ENCODE measurements at places on chromosomes 4 and X.

- DNase-seq = no peak
These were observed 904.1 kb upstream of the EPHA5 start for GRCh38 chr4:66574145-66574978.

DNA sequence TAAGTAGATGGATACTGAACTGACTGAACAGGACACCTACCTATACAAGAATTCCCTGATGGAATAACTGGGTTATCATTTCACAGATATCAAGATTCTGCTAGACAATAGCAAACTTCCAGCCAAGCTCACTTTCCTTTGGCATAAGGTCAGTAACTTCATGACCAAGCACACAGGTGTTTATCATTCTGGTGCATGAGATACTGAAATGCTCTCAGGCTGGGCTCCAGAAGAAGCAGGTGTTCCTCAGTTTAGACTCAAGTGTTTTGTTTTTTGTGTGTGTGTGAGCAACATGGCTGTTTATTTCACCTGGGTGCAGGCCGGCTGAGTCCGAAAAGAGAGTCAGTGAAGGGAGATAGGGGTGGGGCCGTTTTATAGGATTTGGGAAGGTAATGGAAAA is 201.5 kb upstream of the SPOCK3 start:
- DNase-seq = no peak

- DNase-seq = no peak
These were observed 8.2 kb downstream of the GSX2 start for GRCh38 chr4:54107951-54108748.

- peak; percentile 7 for DNase-seq
These were observed 2183.9 kb upstream of the TENM3 start for GRCh38 chr4:180059216-180059881.

DNA sequence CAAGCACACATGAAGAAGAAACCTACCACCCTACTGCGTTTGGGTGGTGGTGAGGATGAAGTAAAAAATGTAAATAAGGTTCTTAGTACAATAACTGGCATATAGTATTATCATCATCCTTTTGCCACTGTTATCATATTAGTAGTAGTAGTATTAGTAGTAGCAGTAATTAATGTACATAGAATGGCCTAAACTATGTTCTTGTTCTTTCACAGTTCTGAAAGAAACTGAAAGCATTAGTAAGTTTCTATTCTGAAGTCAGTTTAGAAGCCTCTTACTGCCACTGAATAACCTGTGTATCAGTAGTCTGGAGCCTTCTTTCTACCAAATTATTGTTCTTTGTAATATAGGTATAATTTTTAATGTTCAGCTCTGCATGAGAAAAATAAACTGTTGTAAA is 21.0 kb downstream of the COL4A6 start:
- DNase-seq = no peak

- DNase-seq = peak; percentile 26
These were observed 444 bp downstream of the FREM3 start for GRCh38 chr4:143700046-143700415.

DNA sequence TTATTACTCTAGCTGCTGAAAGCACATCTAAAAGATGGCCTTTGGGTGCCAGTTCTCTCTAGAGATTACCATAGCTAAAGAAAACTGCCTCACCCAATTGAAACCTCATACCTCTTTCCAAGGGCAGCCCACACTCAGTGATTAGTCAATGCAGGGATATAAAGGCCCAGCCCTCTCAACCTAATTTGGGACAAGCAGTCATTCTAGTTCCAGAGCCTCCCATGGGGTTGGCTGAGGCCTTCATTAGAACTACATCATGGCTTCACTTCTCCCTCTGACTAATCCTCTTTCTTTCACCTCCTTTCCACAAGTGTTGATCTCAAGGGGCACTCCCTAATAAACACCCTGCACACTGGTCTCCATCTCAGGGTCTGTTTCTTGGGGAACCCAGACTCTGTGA is 38.5 kb upstream of the C1GALT1C1 start:
- no peak for DNase-seq

DNA sequence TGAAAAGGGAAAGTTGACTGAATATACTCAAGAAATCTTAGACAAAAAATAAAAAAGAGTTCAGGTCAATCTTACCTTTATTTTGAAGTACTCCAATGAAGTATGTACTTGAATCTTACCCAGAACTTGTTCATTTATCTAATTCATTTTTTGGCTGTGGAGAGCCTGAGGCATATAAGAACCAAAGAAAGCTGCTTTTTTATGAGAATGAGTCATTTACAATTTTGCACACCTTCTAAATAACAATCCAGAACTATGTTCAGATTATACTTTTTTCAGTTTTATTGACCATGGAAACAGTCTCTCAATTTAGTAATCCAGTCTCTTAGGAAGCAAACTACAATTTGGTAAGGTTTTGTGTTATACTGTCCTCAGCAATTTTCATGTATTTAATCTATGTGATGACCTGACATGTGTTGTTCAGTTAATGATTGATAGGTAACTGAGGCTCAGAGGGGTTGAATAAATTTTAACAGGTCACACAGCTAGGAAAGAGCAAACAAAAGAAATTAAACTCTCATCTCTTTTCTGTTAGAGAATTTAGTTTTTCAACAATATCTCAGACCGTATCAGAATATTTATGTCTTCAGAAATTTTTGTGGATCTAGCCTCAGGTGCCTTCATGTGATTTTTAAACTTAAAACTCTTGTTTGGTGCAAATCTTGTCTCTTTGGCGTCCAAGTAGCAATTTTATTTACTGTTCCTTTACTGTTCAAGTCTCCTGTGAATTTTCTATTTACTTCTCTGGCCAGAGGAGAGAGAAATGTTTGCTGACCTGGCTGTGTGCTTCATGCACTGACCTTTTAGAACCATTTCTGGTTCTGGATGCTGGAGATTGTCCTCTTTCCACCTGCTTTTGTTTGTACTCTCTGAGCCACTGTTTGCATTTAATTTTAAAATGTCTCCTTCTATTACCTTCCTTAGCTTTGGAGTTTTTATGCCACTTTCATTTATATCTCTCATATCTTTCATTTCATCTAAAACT is 1453.4 kb downstream of the STIM2 start:
- DNase-seq = no peak

DNA sequence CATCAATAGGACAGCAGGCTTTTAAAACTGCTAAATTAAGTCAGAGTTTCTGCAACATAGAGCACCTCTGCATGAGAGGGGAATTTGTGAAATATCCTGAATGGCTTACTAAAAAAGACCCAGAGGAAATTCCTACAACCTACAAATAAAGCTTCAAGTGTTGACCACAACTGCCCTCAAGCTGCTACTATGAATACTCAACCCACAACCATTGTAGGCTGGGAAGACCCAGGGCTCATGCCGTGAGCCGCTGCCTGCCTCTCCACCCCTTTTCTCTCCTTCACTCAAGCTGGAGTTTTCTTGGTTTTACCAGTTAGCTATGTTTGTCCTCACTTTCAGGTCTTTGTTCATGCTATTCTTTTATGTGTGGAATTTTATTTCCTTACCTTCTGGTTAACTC is 151.6 kb downstream of the EMCN start:
- no peak for DNase-seq

DNA sequence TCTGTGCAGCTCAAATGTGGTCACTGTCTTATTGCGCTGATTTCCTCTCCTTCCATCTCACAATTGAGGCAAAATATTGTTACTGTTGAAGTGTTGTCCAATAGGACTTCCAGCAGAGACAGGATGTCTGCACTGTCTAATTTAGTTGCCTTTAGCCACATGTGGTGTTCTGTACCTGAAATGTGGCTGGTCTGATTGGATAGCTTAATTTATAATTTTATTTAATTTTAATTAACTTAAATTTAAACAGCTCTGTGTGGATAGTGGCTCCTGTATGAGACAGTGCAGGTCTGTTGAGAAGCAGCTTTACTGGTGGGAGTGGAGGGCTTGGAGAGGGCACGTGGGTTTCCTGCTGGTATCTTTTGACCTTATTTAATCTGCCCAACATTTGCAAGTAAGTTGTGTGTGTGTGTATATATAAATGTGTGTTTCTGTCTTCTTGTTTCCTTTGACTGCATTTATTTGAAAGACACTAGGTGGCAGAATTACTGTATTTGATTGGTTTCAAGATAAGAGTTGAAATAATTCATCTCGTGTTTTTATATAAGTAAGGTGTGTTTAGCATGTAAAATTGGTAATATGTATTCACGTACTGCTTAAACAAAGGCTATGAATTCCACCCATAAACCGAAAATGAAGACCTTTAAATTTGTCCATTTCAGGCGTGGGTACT is 55.3 kb upstream of the MSANTD1 start:
- no peak for DNase-seq

Data from stimulated activated CD4-positive, alpha-beta T cell treated with anti-CD3 and anti-CD28 coated beads, Interleukin-15, amount 100 ng/mL, for 24 hours (primary cell).